ENCODE measurements at places on chromosomes 13 and 19. TPM values are rescaled to one million over a fixed set of nuclear protein-coding genes. Genes with fewer than 3 reads are reported as not detected.

- no peak for DNase-seq
These were observed 56.5 kb downstream of the VAV1 start for GRCh38 chr19:6828698-6829633.

Gene NOVA2
- polyA plus RNA-seq: not detected

- no peak for DNase-seq
These were observed 28.2 kb upstream of the ZBTB7A start for GRCh38 chr19:4094761-4095487.

DNA sequence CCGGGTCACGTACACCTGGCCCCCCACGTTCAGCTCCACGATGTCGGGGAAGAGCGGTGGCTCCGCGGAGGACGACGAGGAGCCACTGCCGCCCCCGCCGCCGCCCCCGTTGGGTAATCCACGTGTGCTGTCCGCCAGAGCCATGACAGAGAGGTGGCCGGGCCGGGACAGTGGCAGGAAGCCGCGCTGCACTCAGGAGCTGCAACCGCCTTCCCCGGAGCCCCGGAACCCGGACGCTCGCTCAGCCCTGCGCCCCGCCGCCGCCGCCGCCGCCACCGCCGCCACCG, 257 bp downstream of the KCTD12 start:
- no peak for DNase-seq

GRCh38 chr19:5352229-5352763, 11.7 kb upstream of the PTPRS start:
- DNase-seq: no peak

Gene NOTCH3
- 8.8 TPM for polyA plus RNA-seq

Gene SHANK1
- polyA plus RNA-seq: 2.4 TPM

- no peak for DNase-seq
These were observed 26.3 kb upstream of the SERP2 start for GRCh38 chr13:44347301-44347700.

DNA sequence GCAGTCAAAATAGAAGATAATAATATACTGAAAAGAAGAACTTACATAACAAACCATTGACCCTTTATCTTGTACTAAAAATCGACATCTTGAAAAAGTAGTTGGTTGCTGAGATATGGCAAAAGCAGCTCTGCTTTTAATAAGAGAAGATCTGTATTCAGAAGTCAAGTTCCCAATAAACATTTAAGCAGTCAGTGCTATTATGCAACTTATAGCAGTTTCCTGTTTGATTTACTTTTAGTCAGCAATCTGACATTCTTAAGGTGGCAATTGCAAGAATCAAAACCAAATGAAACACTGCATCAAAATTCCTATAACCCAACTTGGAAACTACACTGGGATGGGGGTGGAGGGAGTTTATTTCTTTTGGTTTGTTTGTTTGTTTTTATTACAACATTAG, 165.5 kb downstream of the TBC1D4 start:
- DNase-seq: no peak

DNA sequence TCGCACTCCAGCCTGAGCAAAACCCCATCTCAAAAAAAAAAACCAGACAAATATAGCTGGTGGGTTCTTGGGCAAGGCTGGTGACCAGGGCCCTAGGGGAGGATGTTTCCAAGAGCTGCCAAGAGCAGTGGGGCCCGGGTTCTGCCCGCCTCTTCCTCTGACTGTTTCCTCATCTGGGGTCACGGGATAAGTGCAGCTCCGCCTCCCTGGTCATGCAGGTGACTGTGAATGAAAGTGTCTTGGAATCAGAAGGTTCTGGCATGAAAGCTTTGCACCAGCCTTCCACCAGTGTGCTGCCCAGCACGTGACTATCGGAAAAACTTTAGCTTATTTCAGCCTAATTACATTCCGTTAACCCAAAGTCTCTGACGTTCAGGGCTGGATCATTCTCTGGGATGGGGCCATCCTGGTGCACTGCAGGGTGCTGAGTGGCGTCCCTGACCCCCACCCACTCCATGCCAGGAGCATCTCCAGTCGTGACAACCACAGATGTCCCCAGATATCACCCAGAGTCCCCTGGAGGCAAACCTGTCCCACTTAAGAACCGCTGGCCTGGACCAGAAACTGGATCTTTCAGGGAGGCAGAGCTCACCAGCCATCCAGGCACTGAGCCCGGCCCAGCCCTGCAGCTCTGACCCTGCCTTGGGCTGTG, 85.6 kb downstream of the GNG7 start:
- no peak for DNase-seq

DNA sequence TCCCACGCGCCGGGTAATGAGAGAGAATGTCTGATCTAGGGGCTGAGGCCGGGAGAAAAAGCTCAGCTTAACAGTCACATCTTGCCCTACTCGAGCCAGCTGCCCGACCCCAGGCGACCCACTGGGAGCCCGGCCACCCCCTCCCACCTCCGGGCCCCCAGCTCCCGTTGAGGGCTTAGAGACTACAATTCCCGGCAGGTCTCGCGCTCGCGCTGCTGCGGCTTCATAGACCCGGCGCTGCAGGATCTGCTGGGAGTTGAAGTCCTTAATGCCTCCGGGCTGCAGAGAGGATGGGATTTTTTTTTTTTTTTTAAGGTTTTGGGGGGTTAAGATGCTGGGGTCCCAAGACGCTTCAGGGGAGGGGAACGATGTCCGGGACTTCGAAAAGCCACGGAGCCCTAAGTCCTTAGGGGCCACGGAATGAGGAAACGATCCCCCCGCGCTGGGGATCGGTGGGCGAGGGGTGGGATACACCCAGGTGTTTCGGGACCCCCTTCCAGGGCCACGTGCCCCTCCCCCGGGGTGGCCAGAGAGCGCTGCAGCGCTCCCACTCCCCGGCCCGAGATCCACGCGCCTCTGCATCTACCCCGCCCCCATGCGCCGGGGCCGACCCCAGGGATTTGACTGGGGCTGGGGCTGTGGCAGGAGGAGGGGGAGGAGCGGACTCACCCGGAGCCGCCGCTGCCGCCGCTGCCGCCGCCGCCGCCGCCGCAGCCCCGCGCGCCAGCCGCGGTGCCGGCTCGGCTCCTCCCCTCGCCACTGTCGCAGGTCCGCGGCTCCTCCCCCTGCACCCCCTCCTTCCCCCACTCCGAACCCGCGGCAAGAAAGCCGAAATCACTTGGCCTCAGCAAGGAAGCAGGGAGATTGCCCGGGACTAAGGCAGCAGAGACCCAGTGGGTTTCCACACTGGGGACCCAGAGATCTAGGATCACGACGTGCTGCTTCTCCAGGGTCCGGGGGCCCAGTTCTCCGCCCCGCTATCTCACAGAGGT, at the start of gene SYT3:
TSS of gene SYT3 (minus strand) at position 761 of the 992 bp plus-strand sequence. CDS start 2,470 bp downstream, outside the sequence.
- no peak for DNase-seq

Gene SLC25A30
- polyA plus RNA-seq: 14.3 TPM

- no peak for DNase-seq
These were observed 32.8 kb downstream of the ELF1 start for GRCh38 chr13:40986101-40986856.

Gene SLITRK6
- 13.2 TPM for polyA plus RNA-seq

- DNase-seq: no peak
These were observed 61.9 kb downstream of the THSD1 start for GRCh38 chr13:52344108-52344507.

DNA sequence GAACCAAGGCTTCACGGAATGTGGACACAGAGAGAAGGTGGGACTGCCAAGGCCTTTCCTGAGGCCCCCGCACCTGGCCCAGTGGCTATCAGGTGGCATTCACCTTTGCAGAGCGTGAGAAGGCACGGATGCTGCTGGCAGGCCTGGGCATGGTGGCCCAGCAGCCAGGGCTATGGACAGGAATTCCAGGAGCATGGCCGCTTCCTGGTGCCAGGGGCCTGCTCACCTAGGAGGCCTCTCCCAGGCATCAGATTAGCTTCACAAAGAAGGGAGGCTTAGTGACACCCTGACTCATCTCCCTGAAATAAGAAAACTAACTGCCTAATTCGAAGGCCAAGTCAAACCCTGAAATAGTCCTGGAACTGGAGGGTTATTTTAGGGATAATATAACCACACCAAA, 155.8 kb downstream of the TEX29 start:
- no peak for DNase-seq

Gene KLF5
- 11.2 TPM for polyA plus RNA-seq

DNA sequence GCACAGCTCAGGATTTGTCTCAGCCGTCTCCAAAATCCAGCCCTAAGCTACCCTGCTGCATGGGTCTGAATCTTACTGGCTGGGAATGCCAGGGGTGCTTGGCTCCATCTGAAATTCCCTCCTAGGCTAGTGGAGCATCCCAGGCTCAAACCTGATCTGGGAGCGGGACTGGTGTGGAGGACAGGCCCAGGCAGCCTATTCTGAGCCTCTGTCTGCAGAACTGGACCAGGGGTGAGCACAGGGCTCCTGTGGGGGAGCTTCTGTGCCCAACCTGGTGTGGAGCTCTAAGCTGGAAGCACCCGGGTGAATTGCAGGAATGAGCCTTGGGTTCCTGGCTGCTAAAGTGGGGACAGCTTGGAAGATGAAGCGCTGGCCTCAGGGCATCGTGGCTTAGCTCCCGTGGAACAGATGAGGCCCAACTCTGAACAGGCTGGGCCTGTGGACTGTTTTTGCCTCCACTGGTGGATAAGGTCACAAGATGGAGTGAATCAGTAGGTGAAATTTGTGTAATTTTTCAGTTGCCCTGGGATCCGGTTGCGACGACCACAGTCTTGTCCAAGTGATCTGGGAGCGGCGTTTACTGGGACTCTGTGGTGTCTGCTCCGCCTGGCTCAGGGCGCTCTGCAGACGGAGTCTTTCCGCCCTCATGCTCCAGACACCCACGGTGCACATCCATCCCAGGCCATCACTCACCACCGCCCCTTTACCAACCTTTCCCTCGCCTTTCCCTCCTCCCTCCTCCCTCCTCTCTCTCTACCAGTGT, 79.5 kb downstream of the TEX29 start:
- no peak for DNase-seq

DNA sequence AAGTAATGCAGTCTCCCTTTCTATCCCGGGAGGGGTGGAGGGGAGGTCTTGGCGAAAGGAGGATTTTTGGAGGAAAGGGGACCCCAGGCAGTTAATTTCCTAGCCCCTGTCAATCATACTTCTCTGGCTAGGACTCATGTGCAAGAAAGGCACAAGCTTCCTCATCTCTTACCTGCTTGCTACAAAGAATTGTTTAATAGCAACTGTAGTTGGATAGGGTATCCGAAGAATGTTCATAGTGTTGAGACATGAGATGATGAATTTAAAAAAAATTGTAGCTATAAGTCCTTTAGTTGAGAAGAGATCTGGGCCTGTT, 525 bp downstream of the BORA start:
- no peak for DNase-seq

Gene CACNA1A
- 12.2 TPM for polyA plus RNA-seq

Gene MAST1
- polyA plus RNA-seq: 0.47 TPM

GRCh38 chr13:43402380-43402779, 379.0 kb downstream of the DNAJC15 start:
- DNase-seq: no peak

DNA sequence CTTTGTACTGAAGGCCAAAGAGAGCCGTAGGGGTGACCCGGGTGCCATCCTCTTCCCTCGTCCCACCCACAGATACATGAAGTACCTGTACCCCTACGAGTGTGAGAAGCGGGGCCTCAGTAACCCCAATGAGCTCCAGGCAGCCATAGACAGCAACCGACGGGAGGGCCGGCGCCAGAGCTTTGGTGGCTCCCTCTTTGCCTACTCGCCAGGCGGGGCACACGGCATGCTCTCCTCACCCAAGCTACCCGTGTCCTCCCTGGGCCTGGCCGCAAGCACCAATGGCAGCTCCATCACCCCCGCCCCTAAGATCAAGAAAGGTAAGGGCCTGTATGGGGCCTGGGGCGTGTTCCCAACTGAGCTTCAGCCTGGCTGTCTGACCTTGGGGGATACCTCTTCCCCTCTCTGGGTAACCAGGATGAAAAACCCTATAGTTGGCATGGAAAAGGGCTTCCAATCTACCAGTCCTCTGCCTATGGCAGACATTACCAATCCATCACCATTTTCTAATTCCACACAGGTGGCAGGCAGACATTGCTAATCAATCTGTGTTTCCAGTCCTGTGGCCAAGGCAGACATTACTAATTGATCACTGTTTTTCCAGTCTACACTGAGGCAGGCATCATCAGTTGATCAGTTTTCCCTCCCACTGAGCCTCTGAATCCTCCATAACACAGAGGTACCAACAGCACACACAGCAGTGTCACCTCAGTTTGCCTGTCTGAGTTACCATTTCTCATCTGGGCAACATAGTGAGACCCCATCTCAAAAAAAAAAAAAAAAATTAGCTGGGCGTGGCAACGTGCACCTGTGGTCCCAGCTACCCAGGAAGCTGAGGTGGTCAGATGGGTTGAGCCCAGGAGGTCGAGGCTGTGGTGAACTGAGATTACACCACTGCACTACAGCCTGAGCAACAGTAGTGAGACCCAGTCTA, 19.1 kb upstream of the WDR18 start:
- no peak for DNase-seq

- no peak for DNase-seq
These were observed 19.7 kb downstream of the ZFR2 start for GRCh38 chr19:3849092-3849491.

Gene MYPOP
- polyA plus RNA-seq: 1.6 TPM

DNA sequence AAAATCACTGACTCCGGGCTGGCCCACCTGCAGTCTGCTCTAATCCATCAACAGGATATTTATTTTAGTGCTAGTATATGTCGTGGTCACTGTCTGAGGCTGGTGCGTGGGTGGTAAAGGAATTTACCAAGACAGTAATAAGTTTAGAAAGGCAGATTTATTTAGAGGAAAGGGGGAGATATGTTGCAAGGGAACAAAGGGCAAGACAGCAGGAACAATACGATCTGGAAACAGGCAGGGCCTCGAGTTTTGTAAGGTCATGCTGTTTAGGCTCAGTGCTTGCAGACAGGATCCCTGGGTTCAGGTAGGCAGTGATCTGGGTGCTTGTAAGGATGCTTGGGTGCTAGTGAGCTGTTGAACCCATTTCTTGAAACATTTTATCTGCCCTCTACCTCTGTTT, 748.2 kb upstream of the SLITRK5 start:
- DNase-seq: no peak

GRCh38 chr13:20550799-20551198, 16.2 kb upstream of the IFT88 start:
- no peak for DNase-seq

DNA sequence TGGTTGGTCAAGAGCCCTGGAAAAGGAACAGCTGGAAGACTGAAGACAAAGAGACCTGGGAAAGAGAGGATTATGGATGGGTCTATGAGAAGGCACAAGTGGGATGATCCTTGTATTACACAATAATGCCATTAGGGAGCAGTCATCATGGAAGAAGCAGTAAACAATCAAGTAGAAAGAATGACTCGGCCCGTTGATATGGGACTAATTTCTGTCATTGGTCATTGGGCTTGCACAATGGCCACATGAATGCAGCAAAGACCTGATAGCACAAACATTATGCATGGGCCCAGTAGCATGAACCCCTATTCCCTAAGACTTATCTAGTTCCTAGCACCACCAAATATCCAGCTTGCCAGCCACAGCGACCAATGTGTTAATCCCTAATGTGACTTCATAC, 390.3 kb upstream of the ZNF507 start:
- DNase-seq: no peak

Measured in AG04450 (cell line).